ENCODE measurements at places on chromosomes 3 and 15.

GRCh38 chr15:65204931-65205660 is 6.2 kb downstream of the CILP start:
- DNase-seq: no peak
- no peak overlapping the region for H3K4me3 ChIP-seq
- no peaks in the 10 kb centered on the region for H3K36me3 ChIP-seq
- H3K4me1 ChIP-seq: no peaks in the 10 kb centered on the region
- no peak overlapping the region for H3K27ac ChIP-seq

DNA sequence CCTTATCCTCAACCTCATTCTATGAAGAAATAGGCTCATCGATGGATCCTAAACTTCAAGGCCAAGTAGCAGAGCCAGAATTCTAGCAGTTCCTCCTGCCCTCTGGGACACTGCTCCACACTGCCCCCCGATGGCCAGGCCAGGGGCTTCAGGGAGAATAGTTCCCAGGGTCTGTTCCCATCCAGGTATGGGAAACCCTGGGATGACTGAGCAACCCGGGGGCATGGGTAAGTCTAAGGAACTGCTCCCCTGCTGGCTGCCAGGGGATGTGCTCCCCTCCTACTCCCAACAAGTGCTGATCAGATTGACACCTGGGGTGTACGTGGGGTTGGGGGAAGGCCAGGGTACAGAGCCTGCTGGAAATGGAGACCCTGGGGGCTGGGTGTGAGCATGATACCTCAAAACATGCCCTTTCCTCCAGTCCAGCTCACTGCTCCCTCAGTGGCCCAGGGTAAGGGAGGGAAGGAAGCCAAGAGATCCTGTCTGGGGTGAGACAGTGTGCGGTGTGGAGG is 7.6 kb downstream of the ULK3 start:
- H3K36me3 ChIP-seq: peaks cover 38% of the 10 kb centered on the region
- no peaks in the 10 kb centered on the region for H3K27me3 ChIP-seq
- H3K4me1 ChIP-seq: no peaks in the 10 kb centered on the region
- no peak overlapping the region for H3K4me3 ChIP-seq
- DNase-seq: no peak

GRCh38 chr3:39260957-39261356 is 18.9 kb downstream of the CX3CR1 start:
- H3K4me1 ChIP-seq: peaks cover 2% of the 10 kb centered on the region
- no peak overlapping the region for H3K27ac ChIP-seq
- DNase-seq: peak; percentile 44
- H3K4me3 ChIP-seq: no peak overlapping the region
- no peaks in the 10 kb centered on the region for H3K36me3 ChIP-seq

GRCh38 chr15:69288531-69289341 is 10.0 kb upstream of the PAQR5 start:
- no peaks in the 10 kb centered on the region for H3K4me1 ChIP-seq
- H3K27me3 ChIP-seq: no peaks in the 10 kb centered on the region
- H3K36me3 ChIP-seq: no peaks in the 10 kb centered on the region
- no peak for DNase-seq

DNA sequence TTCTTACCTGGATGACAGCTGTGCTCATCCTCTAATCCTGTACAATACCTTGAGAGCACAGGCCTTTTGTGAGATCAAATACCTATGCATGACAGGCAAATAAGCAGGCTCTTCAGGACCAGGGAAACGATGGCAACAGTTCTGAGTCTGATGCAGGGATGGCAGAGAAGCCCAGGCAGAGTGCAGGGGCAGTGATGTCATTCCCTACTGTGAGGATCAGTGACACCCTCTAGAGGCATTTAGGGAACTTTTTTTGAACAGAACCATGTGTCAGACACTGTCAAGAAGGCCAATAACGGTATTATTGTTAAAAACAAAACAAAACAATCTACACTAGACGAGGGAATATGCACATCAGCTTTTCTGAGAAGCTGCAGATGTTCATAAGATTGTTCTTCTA is 314.8 kb upstream of the CTDSPL start:
- H3K4me3 ChIP-seq: no peak overlapping the region
- no peaks in the 10 kb centered on the region for H3K27me3 ChIP-seq
- no peak overlapping the region for H3K27ac ChIP-seq
- H3K36me3 ChIP-seq: no peaks in the 10 kb centered on the region
- H3K4me1 ChIP-seq: no peaks in the 10 kb centered on the region

DNA sequence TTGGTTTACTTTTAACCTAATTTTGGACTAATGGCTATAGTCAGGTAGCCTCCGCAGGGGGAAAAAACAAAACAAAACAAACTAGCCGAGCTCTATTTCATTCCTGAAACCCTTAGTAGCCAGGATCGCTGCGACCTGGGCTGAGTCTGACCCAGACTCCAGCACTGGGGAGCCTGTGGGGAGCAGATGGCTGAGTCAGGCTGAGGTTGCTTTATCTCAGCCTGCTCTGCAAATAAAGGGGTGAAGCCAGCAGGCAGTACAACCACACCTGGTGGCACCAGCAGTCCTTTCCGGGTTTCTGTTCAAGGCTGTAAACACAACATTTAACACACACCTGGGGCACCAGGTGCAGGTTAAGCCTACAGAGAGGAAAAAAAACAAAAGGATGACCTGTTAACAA is 27.3 kb downstream of the ABHD2 start:
- DNase-seq: no peak
- peaks cover 40% of the 10 kb centered on the region for H3K36me3 ChIP-seq
- H3K4me3 ChIP-seq: no peak overlapping the region

- H3K36me3 ChIP-seq: no peaks in the 10 kb centered on the region
- H3K4me1 ChIP-seq: no peaks in the 10 kb centered on the region
- H3K27me3 ChIP-seq: no peaks in the 10 kb centered on the region
Measured at GRCh38 chr3:185065059-185065458, 87.8 kb downstream of the C3orf70 start.

DNA sequence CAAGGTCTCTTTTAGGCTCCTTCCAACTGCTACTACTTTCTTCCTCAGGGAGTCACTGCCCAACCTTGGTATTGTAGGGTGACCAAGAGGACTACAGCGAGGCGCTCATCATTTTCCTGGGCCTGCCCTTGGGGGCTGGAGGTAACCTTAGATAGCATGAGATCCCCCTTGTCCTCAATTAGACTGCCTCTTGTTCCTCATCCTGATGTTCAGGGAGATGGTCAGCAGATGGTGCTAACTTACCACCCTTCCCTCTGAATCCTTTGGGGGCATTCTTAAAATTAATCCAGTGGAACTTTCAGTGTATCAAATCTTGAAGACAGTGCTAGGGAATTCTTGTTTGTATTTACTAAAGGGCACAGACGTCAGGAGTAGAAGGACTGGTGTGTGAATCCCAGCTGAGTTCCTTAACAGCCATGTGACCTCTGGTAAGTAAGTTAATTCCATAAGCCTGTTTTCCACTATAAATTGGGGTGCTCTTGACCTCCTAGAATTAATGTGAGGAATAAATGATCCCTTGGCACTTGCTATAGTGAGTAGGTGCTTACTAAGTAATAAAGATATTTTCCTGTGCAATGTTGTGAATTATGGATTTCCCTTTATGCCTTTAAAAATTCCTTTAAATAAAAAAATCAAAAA is 4.1 kb upstream of the CLPX start:
- no peaks in the 10 kb centered on the region for H3K4me1 ChIP-seq
- H3K4me3 ChIP-seq: no peak overlapping the region
- no peaks in the 10 kb centered on the region for H3K27me3 ChIP-seq
- no peaks in the 10 kb centered on the region for H3K36me3 ChIP-seq
- H3K27ac ChIP-seq: no peak overlapping the region

- H3K4me3 ChIP-seq: no peak overlapping the region
- DNase-seq: no peak
- H3K27ac ChIP-seq: no peak overlapping the region
- no peaks in the 10 kb centered on the region for H3K4me1 ChIP-seq
Measured at GRCh38 chr3:25495726-25496253, 67.7 kb downstream of the RARB start.

DNA sequence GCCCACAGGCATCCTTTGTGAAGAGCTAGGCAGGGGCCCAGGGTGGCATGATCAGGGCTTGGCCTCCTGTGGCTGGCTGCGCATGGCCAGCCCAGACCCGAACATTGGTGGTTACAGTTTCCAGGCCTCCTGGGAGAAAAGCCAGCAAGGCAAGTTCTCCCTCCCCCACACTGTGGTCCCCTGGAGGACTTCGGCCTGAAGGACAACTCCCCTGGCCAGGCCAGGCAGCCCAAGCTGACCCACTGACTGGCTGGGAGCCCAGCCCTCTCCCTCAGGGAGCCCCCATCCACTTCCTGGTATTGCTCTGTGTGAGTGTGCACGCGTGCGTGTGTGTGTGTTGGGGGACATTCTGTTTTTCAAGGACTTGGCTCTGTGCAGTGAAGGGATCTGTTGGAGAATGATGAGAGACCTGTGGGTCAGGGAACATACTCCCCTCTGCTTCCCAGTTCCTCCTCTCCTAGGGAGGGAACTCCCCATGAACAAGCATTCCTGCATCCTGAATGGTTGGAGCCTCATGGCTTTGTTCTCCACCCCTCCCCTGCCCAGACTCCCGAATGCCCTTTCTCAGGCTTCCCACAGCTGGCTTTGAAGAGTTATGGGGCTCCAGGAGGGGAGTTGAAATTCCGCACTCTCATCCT is 29.5 kb downstream of the CORO2B start:
- H3K4me3 ChIP-seq: no peak overlapping the region
- no peak for DNase-seq
- H3K27ac ChIP-seq: no peak overlapping the region
- peaks cover 3% of the 10 kb centered on the region for H3K27me3 ChIP-seq
- no peaks in the 10 kb centered on the region for H3K4me1 ChIP-seq
- no peaks in the 10 kb centered on the region for H3K36me3 ChIP-seq

DNA sequence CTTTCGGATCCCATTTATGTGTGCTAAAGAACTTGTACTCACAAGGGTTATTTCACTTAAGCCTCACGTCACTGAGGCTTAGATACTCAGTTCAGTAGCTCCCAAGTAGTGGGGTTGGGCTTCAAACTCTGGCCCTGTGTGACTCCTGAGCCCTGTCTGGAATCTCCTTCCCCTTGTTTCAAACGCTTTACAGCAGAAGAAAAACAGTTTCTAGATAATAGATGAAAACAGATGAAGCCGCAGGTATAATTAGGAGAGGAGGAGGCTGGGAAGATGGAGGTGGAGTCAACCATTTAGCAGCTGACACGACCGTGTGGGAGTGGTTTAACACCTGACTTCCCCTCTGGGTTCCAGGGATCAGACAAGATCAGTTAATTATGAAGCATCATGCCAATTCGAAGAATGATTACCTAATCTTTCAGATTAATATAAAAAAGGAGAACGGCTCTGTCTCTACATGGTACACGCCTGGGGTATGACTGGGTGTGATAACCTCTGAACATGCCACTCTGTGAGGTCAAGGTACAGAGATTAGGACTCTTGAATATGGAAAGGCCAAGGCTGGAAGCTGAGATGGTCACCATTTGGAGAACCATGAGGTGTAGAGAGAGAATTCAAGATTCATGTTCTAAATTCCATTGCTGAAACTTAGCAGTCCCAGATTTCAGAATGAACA is 31.1 kb downstream of the TPM1 start:
- no peaks in the 10 kb centered on the region for H3K27me3 ChIP-seq
- no peaks in the 10 kb centered on the region for H3K4me1 ChIP-seq
- H3K36me3 ChIP-seq: no peaks in the 10 kb centered on the region
- no peak overlapping the region for H3K27ac ChIP-seq

- H3K36me3 ChIP-seq: no peaks in the 10 kb centered on the region
- H3K4me3 ChIP-seq: no peak overlapping the region
- no peaks in the 10 kb centered on the region for H3K4me1 ChIP-seq
- H3K27me3 ChIP-seq: no peaks in the 10 kb centered on the region
- no peak overlapping the region for H3K27ac ChIP-seq
Measured at GRCh38 chr15:95715116-95715903, 615.2 kb upstream of the NR2F2 start.

GRCh38 chr3:128971421-128972100 is 22.3 kb downstream of the CFAP92 start:
- H3K4me3 ChIP-seq: no peak overlapping the region
- H3K36me3 ChIP-seq: no peaks in the 10 kb centered on the region
- DNase-seq: no peak
- H3K4me1 ChIP-seq: no peaks in the 10 kb centered on the region

- H3K27ac ChIP-seq: peak overlapping the region; percentile 65
- peaks cover 58% of the 10 kb centered on the region for H3K4me1 ChIP-seq
- H3K4me3 ChIP-seq: peak overlapping the region; percentile 2
- no peaks in the 10 kb centered on the region for H3K27me3 ChIP-seq
- DNase-seq: no peak
Measured at GRCh38 chr15:85620690-85621049, 174.1 kb downstream of the KLHL25 start.

GRCh38 chr3:123800362-123800682 is 83.8 kb downstream of the MYLK start:
- no peak overlapping the region for H3K4me3 ChIP-seq
- H3K4me1 ChIP-seq: no peaks in the 10 kb centered on the region
- DNase-seq: no peak

DNA sequence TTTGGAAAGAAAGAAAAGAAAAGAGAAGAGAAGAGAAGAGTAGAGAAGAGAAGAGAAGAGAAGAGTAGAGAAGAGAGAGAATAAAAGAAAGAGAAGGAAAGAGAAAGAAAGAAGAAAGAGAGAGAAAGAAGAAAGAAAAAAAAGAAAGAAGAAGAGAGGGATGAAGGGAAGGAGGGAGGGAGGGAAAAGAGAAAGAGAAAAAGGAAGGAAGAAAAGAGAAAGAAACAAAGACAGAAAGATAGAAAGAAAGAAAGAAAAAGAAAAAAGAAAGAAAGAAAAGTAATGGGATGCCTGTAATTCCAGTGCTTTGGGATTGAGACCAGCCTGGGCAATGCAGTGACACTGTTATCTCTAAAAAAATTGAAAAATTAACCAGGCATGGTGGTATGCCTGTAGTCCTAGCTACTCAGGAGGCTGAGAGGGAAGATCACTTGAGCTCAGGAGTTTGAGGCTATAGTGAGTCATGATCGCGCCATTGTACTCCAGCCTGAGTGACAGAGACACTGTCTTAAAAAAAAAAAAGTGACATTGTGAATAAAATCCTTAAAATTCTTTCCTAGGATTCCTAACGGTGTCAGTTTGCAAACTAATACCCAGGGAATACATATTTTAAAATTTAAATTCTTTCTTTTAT is 1.7 kb downstream of the RASL12 start:
- H3K27me3 ChIP-seq: peaks cover 11% of the 10 kb centered on the region
- no peak overlapping the region for H3K27ac ChIP-seq
- H3K36me3 ChIP-seq: no peaks in the 10 kb centered on the region
- DNase-seq: no peak

- peaks cover 14% of the 10 kb centered on the region for H3K4me1 ChIP-seq
- no peaks in the 10 kb centered on the region for H3K36me3 ChIP-seq
- no peak overlapping the region for H3K4me3 ChIP-seq
- H3K27ac ChIP-seq: no peak overlapping the region
- DNase-seq: no peak
- peaks cover 47% of the 10 kb centered on the region for H3K27me3 ChIP-seq
Measured at GRCh38 chr3:181710345-181711291, 1.1 kb upstream of the SOX2 start.

- H3K4me3 ChIP-seq: no peak overlapping the region
- no peak for DNase-seq
- H3K36me3 ChIP-seq: peaks cover 8% of the 10 kb centered on the region
- H3K27me3 ChIP-seq: no peaks in the 10 kb centered on the region
- peaks cover 8% of the 10 kb centered on the region for H3K4me1 ChIP-seq
Measured at GRCh38 chr3:141530415-141530768, 43.6 kb downstream of the RASA2 start.

- no peak for DNase-seq
- H3K27ac ChIP-seq: no peak overlapping the region
- H3K4me3 ChIP-seq: no peak overlapping the region
- H3K36me3 ChIP-seq: no peaks in the 10 kb centered on the region
Measured at GRCh38 chr15:60762638-60763037, 283.7 kb upstream of the ICE2 start.

- no peaks in the 10 kb centered on the region for H3K36me3 ChIP-seq
- DNase-seq: no peak
- H3K27ac ChIP-seq: no peak overlapping the region
- H3K4me3 ChIP-seq: no peak overlapping the region
- H3K27me3 ChIP-seq: no peaks in the 10 kb centered on the region
- no peaks in the 10 kb centered on the region for H3K4me1 ChIP-seq
Measured at GRCh38 chr15:57865294-57865693, 158.8 kb downstream of the POLR2M start.
